ENCODE measurements at places on chromosomes 11 and 22.

GRCh38 chr11:49424136-49424535 lies 215.7 kb upstream of the FOLH1 start:
- no peak for DNase-seq

DNA sequence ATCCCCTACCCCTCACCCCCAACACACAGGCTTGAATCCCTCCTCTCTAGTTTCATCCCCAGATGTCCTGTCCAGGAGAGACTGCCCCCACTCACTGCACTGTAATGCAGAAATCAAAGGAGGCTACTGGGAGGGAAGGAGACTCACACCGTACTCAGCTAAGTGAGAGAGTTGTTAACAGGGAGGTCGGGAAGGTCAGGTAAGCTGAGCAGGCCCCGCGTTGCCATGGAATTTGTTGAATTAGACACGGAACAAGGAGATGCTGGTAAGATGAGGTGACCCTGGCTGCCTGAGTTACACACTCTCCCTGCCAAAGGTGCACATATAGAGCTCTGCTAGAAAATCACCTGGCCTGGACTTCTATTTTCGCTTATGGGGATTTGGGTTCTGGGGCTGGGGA lies 197.9 kb downstream of the NXPE2 start:
- no peak for DNase-seq

DNA sequence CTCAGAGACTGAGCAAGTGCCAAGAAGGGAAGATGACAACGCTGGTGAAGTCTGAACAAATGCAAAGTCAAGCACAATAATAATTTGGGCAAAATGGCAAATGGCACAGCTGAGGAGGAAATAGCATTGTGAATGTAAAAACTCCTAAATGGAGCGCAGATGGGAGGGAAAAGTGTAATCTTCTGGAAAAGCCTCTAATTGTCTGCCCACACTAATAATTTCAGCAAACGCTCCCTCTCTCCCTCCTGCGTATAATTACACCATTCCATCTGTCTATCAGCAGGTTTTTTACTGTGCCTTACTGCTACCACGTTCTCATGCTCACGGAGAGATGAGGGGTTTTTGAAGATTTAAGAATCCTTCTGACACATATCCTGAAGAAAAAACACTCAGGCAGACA lies 302.6 kb downstream of the KIRREL3 start:
- DNase-seq = no peak

DNA sequence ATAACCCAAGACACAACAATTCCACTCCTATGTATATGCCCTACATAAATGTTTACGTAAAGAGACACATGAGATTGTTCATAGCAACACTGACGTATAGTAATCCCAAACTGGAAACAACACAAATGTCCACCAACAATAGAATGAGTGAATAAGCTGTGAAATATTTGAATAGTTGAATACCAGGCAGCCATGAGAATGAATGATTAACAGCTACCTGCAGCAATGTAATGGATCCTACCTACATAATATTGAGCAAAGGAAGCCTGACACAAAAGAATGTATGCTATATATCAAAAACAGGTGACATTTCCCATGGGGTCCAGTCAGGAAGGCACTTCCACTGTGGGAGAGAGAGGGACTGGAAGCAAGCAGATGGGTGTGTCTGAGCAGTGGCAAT lies 92.8 kb upstream of the LINC01488 start:
- no peak for DNase-seq

GRCh38 chr22:37488337-37489135 lies 2.4 kb upstream of the MFNG start:
- DNase-seq = no peak

GRCh38 chr11:36243641-36244040 lies 45.6 kb downstream of the COMMD9 start:
- DNase-seq = no peak

DNA sequence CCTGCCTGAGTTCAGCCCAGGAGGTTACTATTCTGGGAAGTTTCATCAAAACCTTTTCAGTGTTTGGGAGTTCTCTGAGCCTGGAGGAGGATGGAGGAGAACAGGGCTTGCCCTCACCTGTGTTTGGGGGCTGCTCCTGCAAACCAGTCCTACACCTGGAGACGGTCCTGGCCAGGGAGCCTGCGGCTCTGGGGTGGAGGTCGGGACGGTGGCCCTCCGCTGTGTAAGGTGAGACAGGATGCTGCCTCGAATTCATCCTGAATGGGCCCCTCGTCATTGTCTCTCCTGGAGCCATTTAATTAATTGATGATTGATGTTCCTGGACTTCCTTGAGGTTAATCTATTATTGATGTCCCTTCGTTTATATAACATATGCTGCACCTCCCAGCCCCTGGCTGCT lies 6.3 kb downstream of the DAGLA start:
- DNase-seq = no peak

DNA sequence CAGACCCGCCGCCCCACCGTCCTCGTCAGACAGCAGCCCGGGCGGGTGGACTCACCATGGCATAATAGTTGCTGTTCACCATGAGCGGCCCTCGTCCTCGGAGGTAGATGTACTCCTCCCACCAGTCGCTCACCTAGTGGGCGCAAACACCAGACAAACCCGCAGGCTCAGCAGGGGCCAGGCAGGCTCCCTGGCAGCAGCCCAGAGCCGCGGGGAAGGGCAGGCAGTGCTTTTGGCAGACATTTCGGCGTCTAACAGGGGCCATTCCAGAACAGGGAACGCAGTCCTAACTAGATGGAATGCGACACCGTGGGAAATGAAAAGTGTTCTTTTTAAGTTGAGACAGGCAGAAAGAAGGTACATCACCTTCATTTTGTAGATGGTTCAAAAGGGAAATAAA lies 44.9 kb downstream of the CPT1A start:
- DNase-seq = no peak

DNA sequence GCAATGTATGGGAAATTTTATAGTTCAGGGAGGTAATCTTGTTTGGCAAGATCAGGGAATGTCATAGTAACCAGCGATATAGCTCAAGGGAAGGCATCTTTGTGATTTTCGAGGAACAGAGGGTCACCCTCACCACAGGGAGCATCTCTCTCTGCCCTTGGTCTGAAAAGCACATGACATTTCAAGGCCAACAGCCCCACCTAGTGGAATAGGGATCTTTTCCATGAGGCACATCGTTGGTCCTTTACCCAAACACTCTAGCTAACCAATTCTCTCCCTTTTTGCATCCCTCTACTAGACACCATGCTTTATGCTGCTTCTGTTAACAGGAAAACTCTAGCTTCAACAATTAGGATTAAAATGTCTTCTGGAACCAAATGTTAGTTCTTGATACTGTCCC lies 179.0 kb downstream of the GRM5 start:
- no peak for DNase-seq

DNA sequence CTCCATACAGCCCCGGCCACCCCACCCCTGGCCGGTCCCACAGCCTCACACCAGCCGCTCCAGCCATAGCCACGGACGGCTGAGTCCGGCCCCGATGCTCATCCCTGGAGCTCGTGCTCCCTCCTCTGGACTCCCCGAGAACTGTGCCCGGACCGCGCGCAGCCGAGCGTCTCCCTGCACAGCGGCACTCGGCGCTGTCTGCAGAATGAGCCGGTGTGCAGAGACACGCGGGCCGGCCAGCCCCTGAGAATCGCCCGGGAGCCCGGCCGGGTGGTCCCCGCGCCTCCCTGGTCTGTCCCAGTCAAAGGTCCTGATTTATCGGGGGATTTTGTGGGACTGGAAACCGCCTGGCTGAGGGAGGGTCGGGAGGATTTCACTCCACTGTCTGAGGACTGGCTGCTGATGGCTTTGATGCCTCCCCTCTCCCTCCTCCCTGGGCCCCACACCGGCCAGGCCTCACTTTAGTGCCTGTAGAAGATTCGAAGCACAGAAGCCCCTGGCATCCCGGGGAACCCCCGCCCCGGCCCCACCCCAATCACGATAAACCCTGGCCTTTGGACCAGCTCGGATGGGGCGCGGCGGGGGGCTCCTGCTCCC lies 102.7 kb downstream of the BRD1 start:
- DNase-seq = peak; percentile 65

DNA sequence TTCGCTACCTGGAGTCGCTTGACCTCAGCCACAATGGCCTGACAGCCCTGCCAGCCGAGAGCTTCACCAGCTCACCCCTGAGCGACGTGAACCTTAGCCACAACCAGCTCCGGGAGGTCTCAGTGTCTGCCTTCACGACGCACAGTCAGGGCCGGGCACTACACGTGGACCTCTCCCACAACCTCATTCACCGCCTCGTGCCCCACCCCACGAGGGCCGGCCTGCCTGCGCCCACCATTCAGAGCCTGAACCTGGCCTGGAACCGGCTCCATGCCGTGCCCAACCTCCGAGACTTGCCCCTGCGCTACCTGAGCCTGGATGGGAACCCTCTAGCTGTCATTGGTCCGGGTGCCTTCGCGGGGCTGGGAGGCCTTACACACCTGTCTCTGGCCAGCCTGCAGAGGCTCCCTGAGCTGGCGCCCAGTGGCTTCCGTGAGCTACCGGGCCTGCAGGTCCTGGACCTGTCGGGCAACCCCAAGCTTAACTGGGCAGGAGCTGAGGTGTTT lies 12.8 kb downstream of the TSKU start:
- DNase-seq = no peak

GRCh38 chr22:19815823-19816290 lies 38.8 kb downstream of the GNB1L start:
- DNase-seq = no peak

- DNase-seq = peak; percentile 48
Observed at GRCh38 chr11:117097389-117098268, 599 bp downstream of the SIK3 start.

- DNase-seq = no peak
Observed at GRCh38 chr11:105372206-105372605, 232.6 kb upstream of the CARD18 start.

DNA sequence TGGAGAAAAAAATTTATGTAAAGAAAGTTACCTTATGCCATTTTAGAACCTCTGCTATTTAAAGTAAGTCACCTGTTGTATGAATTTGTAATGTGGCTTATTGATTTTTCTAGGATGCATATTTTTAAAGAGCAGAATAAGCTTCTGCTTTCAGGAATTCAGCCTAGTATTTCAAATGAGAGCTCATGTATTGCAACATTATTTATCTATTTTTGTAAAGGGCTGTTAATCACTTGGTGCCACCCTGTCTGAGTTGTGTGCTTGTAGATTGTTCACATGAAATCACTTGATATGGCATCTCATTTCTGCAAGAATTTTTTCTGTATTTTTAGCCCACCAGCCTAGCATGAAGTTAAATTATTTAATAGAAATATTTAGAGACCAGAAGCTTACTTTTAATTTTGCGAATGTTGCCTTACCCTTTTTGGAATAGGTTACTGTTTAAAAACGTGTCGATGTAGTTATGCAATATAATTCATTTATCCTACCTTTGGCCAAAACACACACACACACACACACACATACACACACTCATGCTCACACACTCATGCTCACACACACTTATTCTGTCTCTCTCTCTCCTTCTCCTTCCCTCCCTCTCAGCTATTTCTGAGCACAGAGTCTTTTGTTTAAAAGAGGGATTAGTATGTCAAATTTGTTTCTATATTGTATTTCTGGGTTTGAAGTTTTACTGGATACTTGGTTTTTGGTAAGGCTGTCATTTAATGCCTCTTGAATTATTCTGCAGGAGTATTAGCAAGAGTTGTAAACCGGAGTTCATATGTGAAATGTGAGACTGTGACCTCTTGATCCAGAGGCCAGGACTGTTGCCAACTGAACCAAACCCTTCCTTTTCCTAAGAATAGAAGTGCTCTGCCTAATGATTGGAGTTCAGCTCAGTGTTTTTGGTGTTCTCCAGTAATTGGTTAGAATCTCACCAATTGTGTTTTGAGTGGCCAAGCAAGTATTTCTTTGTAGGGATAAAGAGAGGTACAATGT lies 34.4 kb downstream of the YAP1 start:
- DNase-seq = no peak

DNA sequence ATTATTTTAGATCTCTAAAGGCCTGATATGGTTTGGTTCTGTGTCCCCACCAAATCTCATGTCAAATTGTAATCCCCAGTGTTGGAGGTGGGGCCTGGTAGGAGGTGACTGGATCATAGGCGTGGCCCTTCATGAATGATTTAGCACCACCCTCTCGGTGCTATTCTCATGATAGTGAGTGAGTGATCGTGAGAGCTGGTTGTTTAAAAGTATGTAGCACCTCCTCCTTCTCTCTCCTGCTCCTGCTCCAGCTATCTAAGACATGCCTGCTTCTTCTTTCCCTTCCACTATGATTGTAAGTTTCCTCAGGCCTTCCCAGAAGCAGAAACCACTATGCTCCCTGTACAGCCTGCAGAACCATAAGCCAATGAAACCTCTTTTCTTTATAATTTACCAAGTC lies 114.1 kb downstream of the SERGEF start:
- DNase-seq = no peak

DNA sequence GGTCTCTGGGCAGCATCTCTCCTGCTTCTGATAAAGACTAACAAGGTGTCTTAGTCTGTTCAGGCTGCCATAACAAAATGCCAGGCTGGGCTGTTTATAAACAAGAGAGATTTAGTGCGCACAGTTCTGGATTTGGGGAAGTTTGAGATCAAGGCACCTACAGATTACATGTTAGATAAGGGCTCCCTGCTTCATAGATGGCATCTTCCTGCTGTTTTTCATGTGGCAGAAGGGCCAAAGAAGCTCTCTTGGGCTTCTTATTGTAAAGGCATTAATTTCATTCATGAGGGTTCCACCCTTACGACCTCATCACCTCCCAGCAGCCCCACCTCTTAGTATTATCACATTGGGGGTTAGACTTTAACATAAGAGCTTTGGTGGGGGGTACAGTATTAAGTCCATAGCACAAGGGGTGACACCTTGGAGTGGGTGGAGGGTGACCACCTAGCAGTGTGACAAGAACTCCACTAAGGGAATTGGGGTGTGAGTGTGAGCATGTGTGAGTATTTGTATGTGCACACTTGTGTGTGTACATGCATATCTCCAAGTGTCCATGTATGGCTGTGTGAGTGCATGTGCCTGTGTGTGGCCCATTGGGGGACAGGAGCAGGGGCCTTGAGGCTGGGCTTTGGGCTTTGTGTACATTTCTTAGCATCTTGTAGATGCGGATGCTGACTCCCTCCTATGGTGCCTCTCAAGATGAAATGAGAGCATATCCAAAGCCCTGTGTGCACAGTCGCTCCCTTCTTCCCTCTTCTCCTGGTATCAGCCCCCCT lies 42.7 kb downstream of the BCR start:
- DNase-seq = peak; percentile 34

GRCh38 chr22:37010976-37011375 lies 8.3 kb downstream of the TST start:
- DNase-seq = no peak

DNA sequence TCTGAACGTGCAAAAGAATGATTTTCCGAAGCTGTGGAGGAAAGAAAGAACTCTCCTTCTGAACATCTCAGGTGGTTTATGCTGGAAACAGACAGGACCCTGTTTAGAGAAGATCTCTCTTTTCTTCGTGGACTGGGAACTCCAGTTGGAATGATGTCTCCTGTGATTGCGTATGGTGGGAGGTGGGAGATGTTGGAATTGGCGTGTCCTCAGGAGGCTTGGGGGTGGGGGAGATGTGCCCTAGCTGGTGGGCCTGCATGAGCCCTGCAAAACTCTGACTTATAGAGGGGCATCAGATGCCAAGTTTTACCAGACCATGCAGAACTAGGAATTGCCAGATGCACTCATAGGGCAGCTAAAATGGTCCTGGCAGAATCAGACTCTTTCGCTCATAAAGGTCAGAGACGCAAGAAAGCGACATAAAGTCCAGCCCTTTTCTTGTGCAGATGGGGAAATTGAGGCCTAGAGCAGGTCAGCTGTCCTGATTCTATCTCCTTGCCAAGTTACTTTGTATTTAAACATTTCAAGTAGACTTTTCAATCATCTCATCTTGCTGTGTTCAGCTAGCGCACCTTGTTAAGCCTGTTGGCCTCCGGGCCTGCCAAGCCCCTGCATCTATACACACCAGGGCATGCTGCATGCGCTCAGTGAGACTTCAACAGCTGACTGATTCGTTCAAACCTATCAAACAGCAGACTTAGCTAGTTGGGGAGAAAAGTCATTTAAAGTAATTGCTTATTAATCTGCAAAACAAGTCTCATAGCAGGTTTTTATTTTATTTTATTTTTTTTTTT lies 34.2 kb upstream of the EHF start:
- no peak for DNase-seq

Data from common myeloid progenitor, CD34-positive (primary cell).